Forelimb muscle (tissue), 1 donor: ENCODE measurements at places on chromosomes 1 and 21.

DNA sequence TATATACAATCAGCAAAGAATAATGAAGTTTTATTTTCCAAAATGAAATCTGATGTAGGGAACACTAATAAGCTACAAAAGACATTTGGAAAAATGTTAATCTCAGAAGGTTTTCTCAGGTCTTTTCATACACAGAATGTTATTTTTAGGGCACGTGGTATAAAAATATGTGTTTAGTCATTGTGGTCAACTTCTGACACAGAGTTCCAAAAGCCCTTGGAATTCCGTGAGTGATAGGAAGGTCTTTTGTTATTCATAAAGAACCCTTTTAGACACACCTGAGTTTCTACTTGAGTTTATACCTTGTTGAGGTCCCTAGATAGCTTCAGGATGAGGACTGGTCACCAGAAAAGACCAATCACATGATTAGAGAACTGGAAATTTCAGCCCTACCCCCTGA, 277.6 kb upstream of the NCAM2 start:
- DNase-seq, result no peak

DNA sequence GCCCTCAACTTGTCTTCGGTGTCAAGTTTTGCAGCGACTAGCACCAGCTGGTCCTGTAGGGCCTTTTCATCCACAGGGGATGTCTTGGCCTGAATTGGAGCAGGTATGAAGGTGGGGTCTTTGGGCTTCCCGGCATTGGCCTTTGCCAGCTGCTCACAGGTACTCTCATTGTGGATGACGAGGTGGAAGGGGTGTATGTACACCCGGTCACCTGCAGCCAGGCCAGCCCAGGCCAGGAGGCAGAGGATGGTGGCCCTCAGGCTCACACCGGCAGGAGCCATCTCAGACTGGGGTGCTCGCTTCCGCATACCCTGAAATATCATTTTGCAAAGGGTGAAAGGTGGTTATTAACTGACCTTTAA, 3.4 kb downstream of the AGT start:
- no peak for DNase-seq

- DNase-seq, result no peak
Observed at GRCh38 chr1:226964611-226965486, 24.8 kb downstream of the COQ8A start.

DNA sequence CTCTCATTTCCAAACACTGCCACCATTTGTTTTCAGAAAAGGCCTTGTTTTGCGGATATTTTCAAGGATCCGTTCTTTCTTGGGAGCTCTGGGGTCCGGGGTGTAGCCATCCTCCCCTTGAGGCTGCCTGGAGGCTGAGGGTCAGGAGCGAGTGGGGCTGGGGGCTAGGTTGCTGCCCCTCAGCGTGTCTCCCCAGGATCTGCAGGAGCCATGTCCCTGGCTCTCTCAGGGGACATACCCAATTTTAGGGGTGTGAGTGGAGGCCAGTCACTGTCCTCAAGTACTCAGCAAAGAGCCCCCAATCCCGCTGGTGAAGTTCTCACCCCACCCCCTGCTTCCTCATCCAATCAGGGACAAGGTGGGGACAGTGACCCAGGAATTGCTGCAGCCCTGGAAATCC, 15.0 kb upstream of the PRDM16 start:
- DNase-seq, result no peak

GRCh38 chr1:164755690-164756089, 196.7 kb downstream of the PBX1 start:
- no peak for DNase-seq
